ENCODE measurements at places on chromosomes 7 and 10.

GRCh38 chr10:123967626-123968243, 76.1 kb upstream of the CPXM2 start:
- peak; percentile 69 for DNase-seq

- DNase-seq: no peak
Observed at GRCh38 chr7:69276011-69276729, 322.1 kb upstream of the AUTS2 start.

DNA sequence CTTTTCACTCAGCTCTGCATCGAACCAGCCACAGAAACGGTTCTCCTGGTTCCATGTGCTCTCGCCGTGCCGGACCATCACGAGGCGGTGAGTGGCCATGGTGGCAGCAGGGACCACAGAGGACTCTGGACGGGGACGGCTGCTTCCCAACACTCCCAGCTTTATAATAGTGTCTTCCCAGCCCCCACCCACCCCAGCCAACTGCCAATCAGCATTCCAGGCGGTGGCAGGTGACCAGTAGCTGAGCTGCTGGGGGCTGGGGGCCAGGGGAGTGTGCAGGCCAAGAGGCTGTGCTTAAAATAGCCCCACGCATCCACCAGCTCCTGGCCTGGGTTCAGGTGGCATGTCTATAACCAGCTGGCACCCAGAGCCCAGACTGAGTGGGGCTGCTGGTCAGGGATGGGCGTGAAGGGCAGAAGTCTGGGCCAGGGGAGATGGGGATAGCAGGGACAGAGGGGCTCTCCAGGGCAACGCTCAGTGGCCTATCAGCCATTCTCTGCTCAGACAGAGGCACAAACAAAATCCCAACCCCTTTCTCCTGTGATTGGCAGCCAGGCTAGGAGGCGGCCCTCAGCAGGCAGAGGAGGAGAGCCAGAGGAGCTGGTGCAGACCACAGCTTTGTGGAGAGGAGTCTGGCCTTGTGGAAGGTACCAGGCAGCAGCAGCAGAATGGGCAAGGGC, at the start of gene PGAM2:
TSS of gene PGAM2 (minus strand) at position 137 of the 680 bp plus-strand sequence. CDS start at position 99, 38 bp downstream.
- peak; percentile 22 for DNase-seq

DNA sequence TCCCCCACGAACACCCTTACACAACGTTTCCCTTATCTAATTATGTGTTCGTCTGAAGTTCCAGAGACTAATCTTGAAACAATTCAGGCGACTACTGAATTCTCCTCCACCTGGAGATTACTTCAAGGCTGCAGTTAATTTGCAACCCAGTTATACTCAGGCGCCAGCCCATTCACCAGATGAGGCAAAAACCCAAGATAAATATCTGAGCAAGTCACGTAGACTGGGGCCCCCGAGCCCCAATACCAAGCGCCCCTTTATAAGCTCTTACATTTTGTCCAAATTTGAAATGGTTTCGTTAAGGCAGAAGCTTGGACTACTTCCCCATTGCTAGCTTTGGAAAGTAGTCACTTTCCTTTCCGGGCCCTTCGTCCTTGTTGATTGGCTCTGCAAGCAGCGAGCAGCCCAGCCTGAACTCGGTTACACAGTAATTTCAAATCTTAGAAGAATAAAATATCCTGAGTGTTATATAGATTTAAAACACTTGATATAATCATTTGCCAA, 1.2 kb downstream of the TPK1 start:
- no peak for DNase-seq

DNA sequence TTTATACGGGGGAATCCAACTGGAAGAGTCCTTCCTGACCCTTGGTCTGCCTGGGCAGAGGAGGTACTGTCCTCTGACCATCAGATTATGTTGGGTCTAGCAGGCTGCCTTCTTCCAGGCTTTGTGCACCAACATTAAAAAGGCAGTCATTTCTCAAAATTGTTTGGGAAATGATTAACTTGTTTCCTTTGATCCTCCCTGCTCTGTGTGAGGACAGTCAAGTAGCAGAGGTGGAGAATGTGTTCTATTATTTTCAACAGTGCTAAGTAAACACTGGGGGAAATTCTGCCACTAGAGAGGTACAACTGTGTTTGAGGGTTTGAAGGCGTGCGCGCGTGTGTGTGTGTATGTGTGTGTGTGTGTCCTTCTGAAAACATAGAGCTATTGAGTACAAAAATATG, 20.6 kb downstream of the ACSL5 start:
- no peak for DNase-seq

GRCh38 chr7:74403521-74404387, 50.0 kb upstream of the GTF2IRD1 start:
- no peak for DNase-seq

DNA sequence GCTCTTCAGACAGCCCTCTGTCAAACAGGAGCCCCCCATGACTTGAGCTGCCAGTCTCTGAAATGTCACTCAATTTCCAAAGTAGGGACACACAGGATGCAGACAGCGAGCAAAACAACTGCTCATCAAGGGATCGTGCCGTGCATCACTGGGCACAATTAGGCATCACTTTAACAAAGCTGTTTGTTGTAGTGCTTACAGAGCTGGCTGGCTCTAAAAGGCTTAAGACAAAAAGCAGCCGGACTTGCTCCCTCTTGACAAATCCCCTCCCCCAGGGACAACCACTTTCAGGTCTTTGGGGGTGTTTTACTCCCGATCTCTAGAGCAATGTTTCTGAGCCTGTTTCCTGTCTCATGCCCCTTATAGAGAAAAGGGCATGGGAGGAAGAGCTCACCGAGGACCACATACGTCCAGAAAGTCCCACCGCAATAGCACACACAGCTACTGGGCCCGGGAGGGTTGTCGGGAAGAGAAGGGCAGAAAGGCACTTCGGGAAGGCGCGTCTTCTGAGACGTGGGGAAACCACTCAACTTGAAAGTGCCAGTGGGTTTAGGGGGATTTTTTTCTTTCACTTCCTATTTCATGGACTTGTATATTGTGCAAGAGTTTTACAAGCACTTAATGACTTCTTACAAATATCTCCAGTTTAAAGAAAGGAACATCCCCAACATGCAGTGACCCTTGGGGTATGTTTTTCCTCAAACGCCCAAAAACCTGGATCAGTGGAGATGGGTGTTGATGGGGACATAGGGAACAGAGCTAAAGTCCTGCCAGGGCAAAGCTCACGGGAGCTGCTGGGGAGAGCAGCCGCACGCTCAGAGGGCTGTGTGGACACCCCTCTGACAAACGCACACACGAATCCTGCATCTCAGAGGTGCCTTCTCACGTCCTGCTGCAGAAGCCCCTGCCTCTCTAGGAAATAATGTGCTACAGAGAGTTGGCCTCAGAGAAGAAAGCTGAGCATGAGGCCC, 27.1 kb downstream of the LRRC20 start:
- DNase-seq: no peak

GRCh38 chr7:107043491-107043890, 1.0 kb upstream of the PRKAR2B start:
- no peak for DNase-seq

- DNase-seq: no peak
Observed at GRCh38 chr10:117137031-117137910, 799 bp downstream of the VAX1 start.

DNA sequence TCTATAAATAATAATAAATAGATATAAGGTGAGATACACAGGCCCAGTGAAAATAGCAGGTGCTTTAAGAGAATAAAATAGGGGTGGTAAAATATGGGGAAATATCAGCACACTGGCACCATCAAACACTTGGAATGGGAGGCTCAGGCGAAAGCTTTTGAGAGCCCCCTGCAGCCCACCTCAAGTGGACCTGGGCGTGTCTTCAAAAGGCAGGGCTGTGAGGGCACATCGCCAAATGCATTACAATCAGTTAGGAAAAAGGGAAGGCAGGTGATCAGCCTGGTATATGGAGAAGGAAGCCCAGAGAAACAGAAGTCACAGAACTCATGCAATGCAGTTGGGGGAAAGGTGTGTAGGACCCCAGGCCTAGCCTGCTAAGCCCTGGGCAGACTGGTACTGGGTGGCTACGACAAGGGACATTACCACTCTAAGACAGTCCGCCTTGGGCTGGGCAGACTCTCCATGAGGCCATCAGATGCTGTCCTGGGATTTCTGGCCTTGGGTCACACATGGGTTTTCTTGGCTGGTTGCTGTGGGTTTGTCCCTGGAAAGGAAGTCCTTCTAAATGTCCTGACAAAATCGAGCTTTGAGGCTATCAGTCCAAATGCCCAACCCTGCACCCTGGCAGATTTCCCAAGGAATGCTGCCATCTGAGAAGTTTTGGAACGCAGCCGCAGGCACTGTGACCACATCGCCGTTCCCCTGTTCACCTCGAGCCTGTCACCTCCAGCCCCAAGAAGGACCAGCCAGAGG, 330.6 kb downstream of the GRID1 start:
- no peak for DNase-seq

GRCh38 chr7:66088861-66089838, 13.5 kb downstream of the ASL start:
- DNase-seq: no peak
